ENCODE measurements at places on chromosomes 5 and 9.

GRCh38 chr9:113417370-113417769, 6.8 kb downstream of the C9orf43 start:
- no peak for DNase-seq

GRCh38 chr5:116650964-116651363, 76.3 kb upstream of the SEMA6A start:
- DNase-seq: no peak

GRCh38 chr5:82396871-82397514, 118.8 kb upstream of the RPS23 start:
- DNase-seq: no peak

DNA sequence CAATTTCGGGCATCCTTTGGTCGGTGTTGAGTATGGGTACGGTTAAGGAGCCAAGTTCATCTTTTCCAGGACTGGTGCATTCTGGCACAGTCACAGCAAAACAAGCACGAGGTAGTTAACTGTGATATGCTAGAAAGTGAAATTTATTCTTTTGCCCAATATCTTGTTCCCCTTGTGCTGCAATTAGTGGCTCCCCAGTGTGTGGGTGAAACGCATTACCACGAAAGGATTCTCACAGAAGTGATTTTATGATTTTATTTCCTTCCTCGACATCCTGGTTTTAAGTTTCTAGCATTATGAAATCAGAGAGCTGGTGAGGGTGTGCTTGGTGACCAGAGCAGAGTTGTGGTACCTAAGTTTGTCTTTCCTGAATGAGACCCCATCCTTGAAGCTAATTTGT, 1.5 kb downstream of the FRMPD1 start:
- no peak for DNase-seq

GRCh38 chr9:137237759-137238726, 3.0 kb upstream of the TUBB4B start:
- DNase-seq: no peak
